ENCODE measurements at places on chromosomes 3 and 15.

- no peak for DNase-seq
These were observed 40.1 kb upstream of the MTMR10 start for GRCh38 chr15:31031471-31032067.

DNA sequence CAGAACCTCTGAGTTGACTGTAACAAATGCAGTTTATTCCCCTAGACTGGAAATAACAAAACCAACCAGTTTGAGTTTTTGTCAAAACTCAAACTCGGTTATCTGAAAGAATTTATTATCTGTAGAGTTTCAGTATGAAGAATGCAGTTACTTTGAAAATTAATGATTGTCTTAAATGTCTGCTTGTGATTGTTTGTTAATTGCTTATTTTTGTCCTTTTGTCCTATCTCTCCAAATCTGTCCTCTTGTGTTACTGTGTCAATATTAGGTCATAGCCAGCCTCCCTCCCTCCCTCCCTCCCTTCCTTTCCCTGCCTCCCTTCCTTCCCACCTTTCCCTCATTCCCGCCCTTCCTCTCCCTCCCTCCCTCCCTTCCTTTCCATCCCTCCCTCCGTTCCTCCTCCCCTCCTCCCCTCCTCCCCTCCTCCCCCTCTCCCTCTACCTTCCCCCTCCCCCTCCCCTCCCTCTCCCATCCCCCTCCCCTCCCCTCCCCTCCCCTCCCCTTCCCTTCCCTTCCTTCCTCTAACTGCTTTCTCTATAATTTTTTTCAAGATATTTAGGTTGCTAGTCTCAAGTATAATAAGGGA is 153.5 kb downstream of the FNDC3B start:
- no peak for DNase-seq

- DNase-seq, result no peak
These were observed 13.4 kb downstream of the PML start for GRCh38 chr15:74007820-74008371.

- DNase-seq, result no peak
These were observed 152.8 kb downstream of the CHDH start for GRCh38 chr3:53693451-53693850.

DNA sequence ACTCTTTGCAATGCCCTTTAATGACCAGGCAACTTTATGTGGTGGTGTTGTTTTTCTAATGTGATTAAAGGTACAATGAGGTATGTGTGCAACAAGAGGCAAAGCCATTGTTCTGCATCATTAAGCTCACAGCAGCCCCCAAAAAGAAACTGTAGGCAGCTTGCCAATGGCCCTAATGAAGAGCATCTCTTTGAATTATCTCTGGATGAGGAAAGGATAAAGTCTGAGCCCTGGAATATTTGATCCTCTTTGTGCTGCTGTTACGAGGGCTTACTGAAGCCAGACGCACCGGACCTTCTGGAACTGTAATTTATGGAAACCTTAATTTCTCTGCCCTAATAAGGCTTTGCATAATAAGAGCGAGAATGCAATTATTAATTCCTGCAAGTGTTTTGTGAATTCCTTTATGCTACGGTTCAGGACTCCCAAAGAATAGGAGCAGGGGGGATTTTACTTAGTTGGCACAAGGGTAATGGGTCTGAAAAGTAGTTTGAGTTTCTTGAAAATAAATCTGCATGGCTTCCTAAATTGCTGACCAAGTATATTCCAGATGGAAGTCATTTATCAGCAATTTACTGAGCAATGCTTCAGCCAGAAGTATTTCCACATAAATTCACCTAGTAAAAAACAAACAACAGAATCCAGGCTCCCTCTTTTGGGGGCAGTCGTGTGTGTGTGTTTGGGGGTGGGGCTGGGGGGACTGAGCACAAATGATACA is 193.4 kb downstream of the PDZRN3 start:
- no peak for DNase-seq

GRCh38 chr15:43771816-43772215 is 5.0 kb downstream of the ELL3 start:
- no peak for DNase-seq

- no peak for DNase-seq
These were observed 23.3 kb upstream of the DOCK3 start for GRCh38 chr3:50651445-50651844.

- DNase-seq, result no peak
These were observed 50.8 kb downstream of the CCDC191 start for GRCh38 chr3:114005481-114005880.
